CD8-positive, alpha-beta memory T cell (primary cell): ENCODE measurements at places on chromosomes 11 and 22. TPM values are rescaled to one million over a fixed set of nuclear protein-coding genes. Genes with fewer than 3 reads are reported as not detected.

DNA sequence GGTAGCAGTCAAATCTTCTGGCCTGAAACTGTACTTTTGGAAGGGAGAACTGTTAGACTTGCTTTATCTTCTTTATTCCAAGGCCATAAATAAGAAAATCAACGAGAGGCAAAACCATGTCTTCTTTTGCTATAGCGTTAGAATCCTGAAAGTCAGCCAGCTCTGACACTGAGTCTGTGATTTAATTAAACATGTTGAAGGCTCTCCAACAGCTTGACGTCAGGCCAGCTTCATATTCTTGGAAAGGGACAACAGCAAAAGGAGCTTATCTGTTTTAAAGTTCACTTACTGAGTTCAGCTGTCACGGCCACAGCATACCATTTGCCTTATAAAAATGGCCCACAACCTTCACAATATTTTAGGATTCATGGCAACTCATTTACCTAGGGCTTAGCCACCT is 131.0 kb upstream of the LDLRAD3 start:
- no peak for DNase-seq

GRCh38 chr11:124098141-124098540 is 17.1 kb upstream of the VWA5A start:
- DNase-seq, result no peak

APOL4 gene
- 0.46 TPM for total RNA-seq

DNA sequence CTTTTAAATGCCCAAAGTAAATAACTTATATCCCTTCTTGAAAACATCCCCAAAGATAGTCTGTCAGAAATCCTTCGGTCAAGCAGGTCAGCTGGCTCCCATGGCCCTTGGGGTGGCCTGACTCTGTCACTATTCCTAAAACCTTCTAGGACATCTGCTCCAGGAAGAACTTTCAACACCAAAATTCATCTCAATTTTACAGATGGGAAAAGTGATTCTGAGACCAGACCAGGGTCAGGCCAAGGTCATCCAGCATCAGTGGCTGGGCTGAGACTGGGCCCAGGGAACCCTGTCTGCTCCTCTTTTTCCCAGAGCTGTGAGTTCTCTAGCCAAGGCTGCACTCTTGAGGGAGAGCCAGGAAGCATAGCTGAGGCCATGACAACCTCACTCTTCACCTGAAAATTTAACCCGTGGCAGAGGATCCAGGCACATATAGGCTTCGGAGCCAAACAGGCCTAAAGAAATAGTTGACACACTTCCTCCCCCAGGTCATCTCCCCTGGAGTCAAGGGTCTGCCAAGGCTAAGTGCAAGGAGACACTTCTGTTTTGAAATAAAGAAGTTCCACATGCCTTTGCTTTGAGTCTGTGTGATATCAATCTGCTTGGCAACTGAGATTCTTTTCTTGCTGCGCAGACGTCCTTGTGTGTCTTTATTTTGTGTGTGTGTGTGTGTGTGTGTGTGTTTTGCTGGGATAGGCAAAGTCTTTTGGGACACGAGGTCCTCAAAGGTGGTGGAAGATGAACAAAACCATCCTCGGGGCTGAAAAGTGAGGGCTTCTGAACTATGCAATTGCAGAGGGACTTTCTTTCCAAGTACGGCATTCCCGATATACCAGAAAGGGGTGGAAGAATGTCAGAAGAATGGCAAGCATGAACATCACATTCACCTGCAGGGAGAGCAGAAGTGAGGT is 16.8 kb upstream of the PRG2 start:
- DNase-seq, result no peak

NPAS4 gene
- total RNA-seq, result not detected

GLYAT gene
- not detected for total RNA-seq

DNA sequence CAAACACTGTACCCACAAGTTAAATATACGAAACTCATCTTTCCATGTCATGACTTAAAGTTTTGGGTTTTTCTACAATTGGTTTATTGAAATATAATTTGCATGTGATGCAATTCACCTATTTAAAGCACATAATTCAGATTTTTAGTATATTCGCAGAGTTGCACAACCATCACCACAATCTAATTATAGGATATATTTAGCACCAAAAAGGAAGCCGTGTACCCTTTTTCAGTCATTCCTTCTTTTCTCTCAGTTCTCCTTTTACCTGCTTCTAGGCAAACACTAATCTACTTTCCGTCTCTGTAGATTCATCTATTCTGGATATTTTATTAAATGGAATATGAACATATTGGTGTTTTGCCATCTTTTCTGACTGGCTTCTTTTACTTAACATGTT is 1458.1 kb upstream of the TENM4 start:
- DNase-seq, result no peak

GRAP2 gene
- 53.2 TPM for total RNA-seq

- no peak for DNase-seq
Measured at GRCh38 chr11:69559181-69559580, 77.7 kb downstream of the LINC01488 start.

DNA sequence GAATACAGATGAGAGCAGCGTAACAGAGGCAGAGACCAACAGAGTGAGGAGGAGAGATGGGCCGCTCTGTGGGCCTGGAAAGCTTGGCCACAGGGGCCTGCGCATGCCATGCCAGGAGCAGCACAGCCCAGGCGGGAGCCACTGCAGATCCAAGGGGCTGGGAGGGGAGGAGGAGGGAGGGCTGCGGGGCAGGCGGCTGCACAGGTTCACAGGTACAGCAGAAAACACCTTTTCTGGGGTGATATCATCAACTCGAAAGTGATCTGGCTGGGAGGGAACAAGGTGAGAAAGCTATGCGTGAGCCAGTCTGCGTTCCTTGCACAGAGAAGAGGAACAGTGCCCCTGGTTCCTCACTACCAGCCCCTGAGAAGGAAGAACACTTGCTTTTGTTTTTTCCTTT is 14.8 kb downstream of the VPS37C start:
- no peak for DNase-seq

PDGFD gene
- 0.15 TPM for total RNA-seq
